GOT3 (cell line): ENCODE measurements at places on chromosomes 3 and 15.

DNA sequence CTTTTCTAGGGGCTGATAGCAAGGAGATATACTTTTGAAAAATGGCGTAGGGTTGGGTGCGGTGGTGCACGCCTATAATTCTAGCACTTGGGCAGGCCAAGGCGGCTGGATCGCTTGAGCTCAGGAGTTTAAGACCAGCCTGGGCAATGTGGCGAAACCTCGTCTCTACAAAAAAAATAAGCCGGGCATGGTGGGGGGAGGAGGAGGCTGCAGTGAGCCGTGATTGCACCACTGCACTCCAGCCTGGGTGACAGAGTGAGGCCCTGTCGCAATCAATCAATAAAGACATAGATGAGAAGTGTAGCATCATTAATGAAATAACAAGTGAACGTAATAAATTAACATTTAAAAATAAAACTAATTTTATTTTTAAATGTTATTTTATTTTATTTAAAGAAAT is 134.6 kb downstream of the SLCO3A1 start:
- DNase-seq = no peak

DNA sequence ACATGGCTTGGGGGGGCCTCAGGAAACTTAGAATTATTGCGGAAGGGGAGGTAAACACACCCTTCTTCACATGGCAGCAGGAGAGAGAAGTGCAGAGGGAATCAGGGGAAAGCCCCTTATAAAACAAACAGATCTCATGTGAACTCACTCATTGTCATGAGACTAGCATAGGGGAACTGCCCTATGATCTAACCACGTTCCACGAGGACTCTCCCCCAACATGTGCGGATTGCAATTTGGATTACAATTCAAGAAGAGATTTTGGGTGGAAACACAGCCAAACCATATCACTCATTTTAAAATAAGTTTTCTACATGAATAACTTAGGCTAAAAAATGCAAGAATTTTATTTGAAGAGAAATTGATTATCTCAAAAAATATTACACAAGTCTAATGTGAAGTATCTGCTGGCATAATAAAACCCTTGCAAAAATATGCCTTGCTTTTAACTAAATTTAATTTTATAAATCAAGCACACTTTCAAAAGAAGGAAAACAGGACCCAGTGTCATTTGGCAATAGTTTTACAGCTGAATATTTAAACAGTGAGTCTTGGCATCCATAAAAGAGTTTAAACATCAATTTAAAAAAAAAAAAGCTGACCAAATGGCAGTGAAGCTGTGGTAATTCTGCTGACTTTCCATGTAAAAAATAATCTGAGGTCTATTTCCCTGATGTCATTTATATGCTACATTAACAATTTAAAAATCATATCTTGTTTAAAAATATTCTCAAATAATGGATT is 1057.2 kb downstream of the NAALADL2 start:
- no peak for DNase-seq

DNA sequence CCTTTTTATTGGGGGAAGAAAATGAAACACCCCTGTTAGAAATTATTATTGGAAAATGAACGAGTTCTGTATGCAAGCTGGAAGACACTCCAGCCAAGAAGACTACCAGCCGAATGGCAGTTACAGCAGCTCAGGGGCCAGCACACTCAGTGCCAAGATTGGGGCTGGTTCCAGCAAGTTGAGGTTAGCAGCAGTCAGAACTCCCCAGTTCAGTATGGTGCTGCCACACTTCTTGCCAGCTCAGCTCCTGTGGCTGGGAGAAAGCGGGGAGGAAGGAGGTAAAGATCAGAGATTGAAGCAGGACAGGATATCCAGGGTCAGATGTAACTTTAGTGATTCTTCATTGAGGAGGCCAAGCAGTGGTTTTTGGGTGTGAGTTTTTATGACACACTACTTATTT is 280.2 kb upstream of the NR2E3 start:
- DNase-seq = no peak

- no peak for DNase-seq
These were observed 1038.7 kb downstream of the IGSF11 start for GRCh38 chr3:117995842-117996437.

- no peak for DNase-seq
These were observed 30.2 kb upstream of the OCA2 start for GRCh38 chr15:28129231-28129848.

GRCh38 chr3:155242342-155242741 is 51.1 kb downstream of the STRIT1 start:
- DNase-seq = no peak

DNA sequence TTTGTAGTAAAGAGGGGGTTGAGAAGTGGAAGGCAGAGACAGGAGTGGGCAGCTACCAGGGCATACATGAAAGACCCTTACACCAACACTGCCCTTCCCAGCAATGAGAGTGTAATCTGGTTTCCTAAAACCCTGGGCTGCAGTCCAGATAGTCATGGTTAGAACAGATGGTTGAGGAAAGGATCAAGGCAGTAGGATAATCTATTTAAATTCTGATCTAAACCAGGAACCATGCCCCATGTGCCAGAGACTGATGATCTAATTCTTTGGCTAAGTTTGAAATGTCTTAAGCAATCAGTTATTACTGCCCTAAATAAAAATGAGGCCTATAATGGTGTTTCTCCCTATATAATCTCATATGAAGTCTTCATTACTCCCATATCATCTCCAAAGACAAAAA is 59.6 kb downstream of the PRTG start:
- DNase-seq = no peak

DNA sequence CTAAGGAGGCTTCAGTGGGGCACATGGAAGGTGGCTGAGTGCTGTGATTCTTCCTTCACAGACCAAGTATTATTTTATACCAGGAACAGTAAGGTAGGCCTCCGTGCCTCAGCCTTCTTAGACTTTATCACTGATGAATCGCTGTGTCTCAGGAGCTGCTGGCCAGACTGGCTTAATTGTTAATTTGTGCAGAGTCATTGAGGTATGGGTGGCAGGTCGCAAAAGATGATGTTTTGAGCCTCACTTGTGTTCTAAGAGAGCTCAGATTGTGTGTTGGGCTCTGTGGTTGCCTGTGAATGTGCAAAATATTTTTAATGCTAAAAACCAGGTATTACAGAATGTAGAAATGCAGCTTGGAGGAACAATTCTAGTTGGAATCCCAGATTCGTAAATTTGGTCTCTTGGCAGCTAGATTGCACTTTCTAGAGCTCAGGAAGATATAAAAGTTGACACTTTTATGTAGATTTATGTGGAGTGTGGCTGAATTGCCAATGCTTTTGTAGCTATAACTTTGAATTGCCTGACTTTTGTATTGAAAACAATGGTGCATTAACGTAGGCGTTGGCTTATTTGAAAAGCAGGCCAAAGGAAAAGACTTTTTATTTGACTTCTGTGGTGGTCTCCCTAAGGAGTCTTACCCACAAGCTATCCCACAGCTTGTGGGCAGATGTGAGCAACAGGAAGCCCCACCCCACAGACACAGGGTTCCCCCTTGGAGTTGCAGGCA is 53.4 kb downstream of the LARS2 start:
- no peak for DNase-seq

DNA sequence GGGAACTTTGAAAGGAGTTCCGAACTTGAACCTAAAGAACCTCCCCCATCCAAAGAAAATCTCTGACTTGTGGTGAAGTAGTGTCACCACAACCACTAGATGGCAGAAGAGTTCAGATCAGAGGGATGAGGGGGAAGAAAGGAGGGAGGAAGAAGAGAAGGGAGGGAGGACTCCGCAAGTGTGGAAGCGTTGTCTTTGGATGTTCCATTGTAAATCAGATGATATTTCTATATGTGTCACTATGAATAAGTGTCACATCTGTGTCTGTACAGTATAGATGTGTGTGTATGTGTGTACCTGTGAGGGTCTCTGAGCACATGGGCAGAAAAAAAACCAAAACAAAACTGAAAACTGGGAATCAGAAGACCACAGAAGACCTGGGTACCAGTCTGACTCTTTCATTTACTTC is 16.9 kb downstream of the SLC24A1 start:
- no peak for DNase-seq

DNA sequence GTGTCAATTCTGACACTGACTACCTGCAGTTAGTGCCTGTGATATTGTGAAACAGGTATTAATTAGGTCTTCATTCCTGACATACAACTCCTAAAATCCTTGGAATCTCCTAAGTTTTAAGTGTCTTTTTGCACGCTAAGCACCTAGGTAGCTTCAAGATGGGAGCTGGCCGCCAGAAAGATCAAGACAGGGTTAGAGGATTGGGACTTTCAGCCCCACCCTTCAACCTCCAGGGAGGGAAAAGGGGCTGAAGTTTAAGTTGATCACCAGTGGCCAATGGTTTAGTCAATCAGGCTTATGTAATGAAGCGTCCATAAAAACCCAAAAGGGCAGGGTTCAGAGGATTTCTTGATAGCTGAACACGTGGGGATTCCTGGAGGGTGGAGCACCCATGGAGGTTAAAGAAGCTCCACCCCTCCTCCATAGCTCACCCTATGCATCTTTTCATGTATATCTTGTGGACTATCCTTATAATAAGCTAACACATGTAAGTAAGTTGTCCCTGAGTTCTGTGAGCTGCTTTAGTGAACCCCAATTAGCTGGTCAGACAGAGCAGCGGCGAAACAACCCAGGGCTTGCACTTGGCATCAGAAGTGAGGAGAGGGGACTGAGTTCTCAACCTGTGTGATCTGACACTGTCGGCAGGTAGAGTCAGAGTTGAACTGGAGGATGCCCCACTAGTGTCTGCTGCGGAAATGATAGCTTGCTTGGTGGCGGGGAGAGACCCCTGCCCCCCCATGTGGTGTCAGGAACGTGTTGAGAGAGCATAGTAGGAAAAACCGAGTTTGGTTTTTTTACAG is 12.8 kb upstream of the SRP14 start:
- no peak for DNase-seq

DNA sequence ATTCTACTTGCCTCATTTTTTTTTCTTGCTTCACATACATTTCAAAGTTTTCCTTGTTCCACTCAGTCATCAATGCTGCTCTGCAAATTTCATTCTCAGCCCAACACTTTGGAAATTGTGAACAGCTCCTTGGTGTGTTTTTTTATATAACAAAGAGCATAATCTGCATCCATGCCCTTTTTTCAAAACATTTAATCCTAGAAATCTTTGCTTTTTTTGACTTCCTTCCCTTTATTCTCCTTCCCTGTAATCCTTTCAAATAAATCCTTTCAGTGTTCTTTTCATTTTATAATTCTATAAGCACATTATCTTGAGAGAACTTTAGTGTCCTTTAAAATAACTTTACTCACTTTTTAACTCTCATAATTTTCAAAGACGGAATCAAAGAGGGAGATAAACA is 1150.8 kb downstream of the SI start:
- no peak for DNase-seq

DNA sequence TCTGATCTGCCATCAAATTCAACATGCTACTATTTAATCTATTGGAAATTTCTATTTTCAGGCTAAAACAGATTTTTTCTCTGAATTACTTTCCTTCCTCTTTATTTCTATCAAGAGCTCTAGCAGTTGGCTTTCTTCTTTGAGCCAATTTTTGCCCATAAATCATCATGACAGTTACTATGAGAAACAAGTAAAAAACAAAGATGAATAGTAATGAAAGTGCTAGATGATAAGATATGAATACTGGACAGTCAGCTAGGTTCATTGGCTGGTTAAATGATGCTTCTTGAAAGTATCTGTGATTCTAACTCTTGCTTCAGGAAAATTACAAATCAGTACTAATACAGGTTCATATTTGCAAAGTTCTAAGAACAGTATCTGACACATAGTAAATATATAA is 38.6 kb upstream of the NANOGP8 start:
- no peak for DNase-seq

DNA sequence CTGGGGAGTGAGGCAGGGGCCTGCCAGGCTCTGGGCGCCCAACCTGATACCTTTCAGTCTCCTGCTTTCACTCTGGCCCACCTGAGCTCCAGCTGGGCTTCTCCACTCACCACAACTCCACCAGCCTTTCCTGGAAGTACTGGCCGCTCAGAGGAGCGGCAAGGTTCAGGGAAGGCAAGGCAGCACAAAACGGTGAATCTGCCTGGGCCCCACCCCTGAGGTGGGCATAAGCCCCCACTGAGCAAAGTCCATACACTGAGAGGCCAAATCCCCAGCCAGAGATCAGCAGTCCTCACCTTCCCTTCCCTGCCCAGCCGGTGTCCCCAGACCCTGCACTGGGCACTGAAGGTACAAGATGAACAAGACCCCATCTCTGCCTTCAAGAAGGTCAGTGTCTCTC is 70.7 kb downstream of the TLE3 start:
- no peak for DNase-seq

- no peak for DNase-seq
These were observed 1.9 kb downstream of the RAB6B start for GRCh38 chr3:133893683-133894352.

- no peak for DNase-seq
These were observed 5.6 kb downstream of the ZBTB38 start for GRCh38 chr3:141373768-141374526.

DNA sequence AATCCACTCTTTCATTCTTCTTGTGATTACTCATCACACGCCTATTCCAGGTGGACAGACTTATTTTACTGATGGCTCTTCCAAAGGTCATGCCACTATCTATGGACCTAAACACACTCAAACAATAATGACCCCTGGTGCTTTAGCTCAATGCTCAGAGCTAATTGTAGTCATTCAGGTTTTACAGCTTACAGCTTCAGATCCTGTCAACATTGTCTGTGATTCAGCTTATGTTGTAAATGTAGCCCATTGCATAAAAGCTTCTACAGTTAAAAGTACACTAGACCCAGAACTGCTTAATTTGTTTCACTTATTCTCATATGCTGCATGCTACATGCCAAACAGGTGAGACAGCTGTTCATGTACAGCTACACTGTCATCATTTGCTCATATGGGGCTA is 49.2 kb downstream of the LSM3 start:
- no peak for DNase-seq

GRCh38 chr3:174335910-174336309 is 523.2 kb upstream of the NAALADL2 start:
- no peak for DNase-seq

DNA sequence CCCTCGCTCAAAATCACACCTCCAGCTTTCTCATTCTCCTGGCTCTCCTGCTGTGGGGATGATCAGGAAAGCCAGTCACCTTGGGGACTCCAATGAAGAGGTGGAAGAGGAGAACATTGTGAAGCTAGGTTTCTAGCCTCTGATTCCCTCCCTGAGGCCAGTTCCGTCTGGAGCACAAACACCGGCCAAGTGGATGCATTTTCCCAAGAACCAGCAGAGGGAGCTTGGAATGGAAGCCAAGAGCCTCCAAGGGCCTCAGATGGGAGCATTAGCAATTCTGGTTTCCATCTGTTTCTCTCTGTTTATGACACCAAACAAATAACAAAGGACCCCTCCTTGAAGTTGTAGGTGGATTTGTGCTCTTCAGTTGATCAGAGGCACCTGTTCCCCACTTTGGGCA is 40.6 kb upstream of the NMNAT3 start:
- DNase-seq = peak; percentile 27

- no peak for DNase-seq
These were observed 23.0 kb downstream of the IGDCC3 start for GRCh38 chr15:65354835-65355172.

DNA sequence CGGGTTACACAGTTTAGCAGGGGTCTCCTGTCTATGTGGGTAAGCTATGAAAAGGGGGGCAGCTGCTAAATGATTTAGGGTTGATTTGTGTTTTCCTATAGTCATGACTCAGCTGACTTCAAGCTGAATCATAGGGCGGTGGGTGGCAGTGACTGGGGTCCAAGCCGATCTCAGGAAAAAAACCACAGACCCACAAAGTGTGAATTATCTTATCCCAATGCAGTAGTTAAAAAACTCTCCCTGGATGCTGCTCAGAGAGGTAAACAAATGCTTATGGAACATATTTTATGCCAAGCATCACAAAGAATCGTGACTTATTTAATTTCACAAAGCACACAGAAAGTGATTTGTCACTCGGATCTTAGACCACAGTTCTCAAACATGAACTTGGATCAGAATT is 18.4 kb upstream of the TOPAZ1 start:
- DNase-seq = no peak
